ENCODE measurements at places on chromosomes 11 and 22. TPM values are rescaled to one million over a fixed set of nuclear protein-coding genes. Genes with fewer than 3 reads are reported as not detected.

DNA sequence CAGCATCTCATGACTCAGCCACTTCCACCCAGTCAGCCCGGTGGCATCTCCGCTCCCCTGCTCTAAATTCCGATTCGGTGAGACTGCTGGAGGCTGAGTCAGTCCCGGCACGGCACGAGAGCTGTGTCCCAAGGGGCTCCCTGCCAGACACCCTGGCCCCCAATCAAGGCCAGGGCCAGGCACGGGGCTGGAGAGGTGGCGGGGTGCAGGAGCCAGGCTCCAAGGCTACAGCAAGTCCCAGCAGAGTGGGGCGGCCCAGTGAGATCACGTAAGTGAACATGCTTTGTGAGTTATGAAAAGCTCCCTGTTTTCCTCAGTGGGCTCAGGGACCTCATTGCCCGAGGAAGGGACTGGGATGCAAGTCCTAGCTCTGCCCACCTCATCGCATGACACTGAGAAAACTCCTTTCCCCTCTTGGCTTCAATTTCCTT is 3.0 kb downstream of the C11orf68 start:
- no peak overlapping the region for H3K27ac ChIP-seq
- H3K27me3 ChIP-seq, result peaks cover 7% of the 10 kb centered on the region
- H3K4me1 ChIP-seq, result peaks cover 9% of the 10 kb centered on the region
- H3K36me3 ChIP-seq, result peaks cover 5% of the 10 kb centered on the region
- DNase-seq, result no peak
- H3K4me3 ChIP-seq, result no peak overlapping the region

- H3K27ac ChIP-seq, result no peak overlapping the region
- H3K27me3 ChIP-seq, result no peaks in the 10 kb centered on the region
- no peak overlapping the region for H3K4me3 ChIP-seq
- no peaks in the 10 kb centered on the region for H3K36me3 ChIP-seq
- DNase-seq, result no peak
These were observed 43.3 kb upstream of the PHOX2A start for GRCh38 chr11:72287293-72287692.

DNA sequence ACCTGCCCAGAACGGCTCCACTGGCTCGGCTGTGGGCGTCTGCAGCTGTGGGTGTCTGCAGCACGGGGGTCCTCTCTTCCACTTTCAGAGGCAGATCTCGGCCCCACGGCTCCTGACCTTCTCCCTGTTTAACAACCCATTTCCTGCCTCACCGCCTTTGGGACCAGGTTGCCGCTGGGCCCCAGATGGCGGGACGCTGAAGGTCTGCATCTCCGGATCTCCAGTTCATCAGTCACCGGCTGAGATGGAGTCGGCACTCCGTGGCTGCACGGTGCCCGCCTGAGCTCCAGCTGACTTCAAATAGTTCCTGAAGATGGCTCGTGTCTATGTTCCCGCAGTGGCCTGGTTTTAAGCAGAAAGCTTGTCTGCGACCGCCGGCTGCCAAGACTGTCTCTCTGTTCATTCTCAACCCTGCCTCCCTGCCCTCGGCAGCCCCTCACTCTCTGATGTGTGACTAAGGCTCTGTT is 475.9 kb downstream of the BRD1 start:
- peaks cover 3% of the 10 kb centered on the region for H3K27me3 ChIP-seq
- peaks cover 11% of the 10 kb centered on the region for H3K4me1 ChIP-seq
- H3K27ac ChIP-seq, result no peak overlapping the region
- DNase-seq, result no peak
- H3K4me3 ChIP-seq, result no peak overlapping the region

- H3K4me1 ChIP-seq, result peaks cover 17% of the 10 kb centered on the region
- H3K27ac ChIP-seq, result no peak overlapping the region
- no peak overlapping the region for H3K4me3 ChIP-seq
- no peak for DNase-seq
These were observed 484.3 kb downstream of the SOX6 start for GRCh38 chr11:15871904-15872626.

GRCh38 chr11:111977146-111978027 is 40.2 kb downstream of the DIXDC1 start:
- H3K36me3 ChIP-seq, result no peaks in the 10 kb centered on the region
- H3K27ac ChIP-seq, result no peak overlapping the region
- peak; percentile 62 for DNase-seq
- peaks cover 11% of the 10 kb centered on the region for H3K27me3 ChIP-seq
- peak overlapping the region; percentile 78 for H3K4me3 ChIP-seq

- no peak within 1 kb of the TSS for H3K4me3 ChIP-seq
- H3K27ac ChIP-seq, result no peak within 1 kb of the TSS
- H3K27me3 ChIP-seq, result peaks cover 10% of the 10 kb centered on the region
- H3K36me3 ChIP-seq, result no peaks in the 10 kb centered on the region
These were observed at the start of gene LSP1 for GRCh38 chr11:1852877-1853276. Gene LSP1 (plus strand): TSS chr11:1853084. CDS start chr11:1853145, 61 bp downstream.

GRCh38 chr11:21321530-21321929 is 652.1 kb downstream of the NELL1 start:
- DNase-seq, result no peak
- H3K27me3 ChIP-seq, result no peaks in the 10 kb centered on the region
- no peak overlapping the region for H3K4me3 ChIP-seq
- no peaks in the 10 kb centered on the region for H3K36me3 ChIP-seq

- H3K4me1 ChIP-seq, result peaks cover 17% of the 10 kb centered on the region
- DNase-seq, result peak; percentile 51
- H3K4me3 ChIP-seq, result peak overlapping the region; percentile 94
- peaks cover 8% of the 10 kb centered on the region for H3K36me3 ChIP-seq
These were observed 783 bp upstream of the SLC35C1 start for GRCh38 chr11:45803971-45804760.

GRCh38 chr11:113634940-113635575 is 71.0 kb downstream of the TMPRSS5 start:
- H3K36me3 ChIP-seq, result no peaks in the 10 kb centered on the region
- no peak for DNase-seq
- no peak overlapping the region for H3K27ac ChIP-seq
- peaks cover 2% of the 10 kb centered on the region for H3K27me3 ChIP-seq
- no peaks in the 10 kb centered on the region for H3K4me1 ChIP-seq
- no peak overlapping the region for H3K4me3 ChIP-seq

PKDREJ gene
- total RNA-seq, result not detected

DEPDC7 gene
- total RNA-seq, result 0.74 TPM

TBX10 gene
- total RNA-seq, result not detected

Data from endothelial cell (in vitro differentiated cells).